ENCODE measurements at places on chromosomes 6 and 20. TPM values are rescaled to one million over a fixed set of nuclear protein-coding genes. Genes with fewer than 3 reads are reported as not detected.

GRCh38 chr20:39268491-39268951, 306.4 kb downstream of the DHX35 start:
- DNase-seq = no peak

- no peak for DNase-seq
Observed at GRCh38 chr6:56900784-56901183, 54.1 kb upstream of the BEND6 start.

DNA sequence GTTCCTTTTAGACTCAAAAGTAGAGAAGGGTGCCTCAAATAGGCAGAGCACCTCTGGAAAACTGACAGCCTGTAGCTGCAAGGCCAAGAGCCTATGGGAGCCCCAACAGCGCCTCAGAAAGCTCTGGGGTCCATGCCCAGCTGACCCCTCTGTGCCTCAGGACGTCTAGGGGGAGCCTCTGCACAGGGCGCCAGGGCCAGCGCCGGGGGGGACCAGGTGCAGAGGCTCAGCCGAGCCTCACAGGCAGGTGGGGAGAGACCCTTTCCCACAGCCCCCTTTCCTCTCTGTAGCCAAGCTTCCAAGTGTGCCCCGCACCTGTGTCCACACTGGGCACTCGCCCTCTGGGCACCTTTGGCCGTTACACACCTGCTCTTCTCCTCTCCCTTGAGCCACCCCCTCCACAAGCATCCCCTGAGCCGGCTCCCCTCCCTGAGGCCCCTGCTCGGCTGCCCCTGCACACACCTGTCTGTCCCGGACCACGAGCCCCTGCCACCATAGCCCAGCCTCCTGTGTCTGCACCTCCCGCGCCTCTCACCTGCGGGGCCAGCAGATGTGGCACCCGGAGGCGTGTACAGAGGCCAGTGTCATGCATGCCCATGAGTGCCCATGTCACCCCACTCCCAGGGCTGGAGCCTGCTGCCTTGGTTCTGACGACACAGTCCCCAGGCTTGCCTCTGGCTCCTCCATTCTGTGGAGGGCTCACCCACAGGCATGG, 53.2 kb downstream of the GINS1 start:
- DNase-seq = no peak

DNA sequence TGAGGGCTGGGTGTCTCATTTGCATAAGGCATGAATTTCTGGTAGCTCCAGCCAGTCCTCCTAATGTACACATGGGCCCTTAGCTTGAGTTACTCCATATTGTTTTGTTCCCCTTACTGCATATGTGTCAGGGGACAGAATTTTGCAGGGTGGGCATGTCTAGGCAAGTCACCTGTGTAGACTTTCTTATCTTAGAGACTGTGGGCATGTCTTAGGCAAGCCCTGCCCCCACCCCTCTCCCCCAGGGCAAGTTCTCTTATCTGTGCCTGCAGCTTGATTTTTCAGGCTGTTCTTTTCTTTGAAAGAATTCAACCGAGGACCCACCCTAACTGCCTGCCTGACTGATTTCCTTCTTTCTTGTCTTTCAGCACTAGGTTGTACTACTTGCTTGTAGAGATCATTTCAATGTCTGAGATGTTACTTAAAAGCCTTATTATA, 32.1 kb downstream of the NHLRC1 start:
- DNase-seq = no peak

The SLC12A5 gene
- not detected for total RNA-seq

The TREML4 gene
- total RNA-seq = not detected
